ENCODE measurements at places on chromosomes 5 and 9.

GRCh38 chr5:14114615-14115251 is 28.4 kb upstream of the TRIO start:
- no peak for DNase-seq

DNA sequence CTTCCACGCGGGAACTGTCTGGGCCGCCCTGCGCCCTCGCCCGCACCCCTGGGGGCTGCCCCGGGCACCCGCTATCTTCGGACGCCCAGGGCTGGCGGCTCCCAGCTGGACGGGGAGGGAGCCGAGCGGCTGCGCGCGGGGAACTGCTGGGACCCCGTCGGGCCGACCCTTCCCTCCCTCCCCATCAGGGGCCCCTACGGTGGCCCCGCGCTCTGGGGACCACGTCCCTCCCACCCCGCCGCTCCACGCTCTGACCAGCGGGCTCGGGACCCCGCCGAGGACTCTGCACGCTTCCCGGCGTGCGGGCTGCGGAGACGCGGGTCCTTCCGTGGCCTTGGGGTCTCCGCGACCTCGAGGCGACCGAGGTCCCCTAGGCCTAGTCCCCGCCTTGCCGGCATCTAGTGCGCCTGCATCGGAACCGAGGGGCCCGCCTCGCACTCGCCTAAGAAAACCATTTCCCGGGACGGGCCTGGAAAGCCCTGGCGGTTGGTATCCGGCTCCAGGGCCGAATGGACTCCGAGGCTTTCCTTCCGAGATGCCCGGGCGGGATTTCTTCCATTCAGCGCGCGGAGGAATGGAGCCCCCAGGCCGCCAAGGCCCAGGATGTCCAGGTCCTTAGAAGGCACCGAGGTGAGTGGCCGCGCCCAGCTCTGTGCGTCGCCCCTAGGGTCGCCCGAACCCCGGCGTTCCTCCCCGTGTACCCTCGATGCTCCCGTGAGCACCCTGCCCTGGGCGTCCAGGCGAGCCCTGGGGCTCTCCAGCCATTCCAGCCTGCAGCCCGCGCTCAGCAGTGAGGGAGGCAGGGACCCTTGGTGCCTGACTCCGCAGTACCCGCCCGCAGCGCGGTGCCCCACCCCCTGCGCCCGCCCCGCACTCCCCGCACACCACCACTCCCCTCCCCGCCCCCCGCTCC is 705 bp upstream of the SLC6A3 start:
- DNase-seq: no peak

- no peak for DNase-seq
Measured at GRCh38 chr9:127545196-127546124, 66.6 kb upstream of the STXBP1 start.

DNA sequence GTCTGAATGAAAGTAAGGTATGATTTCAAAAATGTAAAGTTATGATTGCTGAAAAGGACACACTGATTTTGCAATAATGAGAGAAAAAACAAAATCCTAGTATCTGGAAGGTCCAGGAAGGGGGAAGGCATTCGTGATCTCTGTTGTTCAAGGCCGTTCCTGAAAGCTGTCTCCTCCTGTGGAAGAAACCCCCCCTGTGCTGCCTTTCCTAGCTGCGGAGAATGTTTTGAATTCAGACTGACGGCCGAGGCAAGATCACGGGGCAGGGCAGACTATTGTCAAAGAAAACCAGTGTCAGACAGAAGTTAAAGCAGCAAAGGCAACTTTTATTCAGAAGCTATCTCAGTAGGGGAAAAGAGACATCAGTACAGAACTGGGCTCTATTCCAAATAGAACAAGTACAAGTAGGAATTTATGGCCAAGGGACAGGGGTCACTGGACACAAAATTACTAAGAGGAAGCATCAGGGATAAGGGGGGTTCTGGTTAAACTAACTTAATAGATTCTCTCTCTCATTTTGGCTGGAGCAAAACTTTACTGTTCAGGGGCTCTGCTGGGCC is 61.9 kb upstream of the IGFBPL1 start:
- DNase-seq: no peak

GRCh38 chr9:86286278-86286677 is 3.9 kb upstream of the ISCA1 start:
- DNase-seq: no peak

DNA sequence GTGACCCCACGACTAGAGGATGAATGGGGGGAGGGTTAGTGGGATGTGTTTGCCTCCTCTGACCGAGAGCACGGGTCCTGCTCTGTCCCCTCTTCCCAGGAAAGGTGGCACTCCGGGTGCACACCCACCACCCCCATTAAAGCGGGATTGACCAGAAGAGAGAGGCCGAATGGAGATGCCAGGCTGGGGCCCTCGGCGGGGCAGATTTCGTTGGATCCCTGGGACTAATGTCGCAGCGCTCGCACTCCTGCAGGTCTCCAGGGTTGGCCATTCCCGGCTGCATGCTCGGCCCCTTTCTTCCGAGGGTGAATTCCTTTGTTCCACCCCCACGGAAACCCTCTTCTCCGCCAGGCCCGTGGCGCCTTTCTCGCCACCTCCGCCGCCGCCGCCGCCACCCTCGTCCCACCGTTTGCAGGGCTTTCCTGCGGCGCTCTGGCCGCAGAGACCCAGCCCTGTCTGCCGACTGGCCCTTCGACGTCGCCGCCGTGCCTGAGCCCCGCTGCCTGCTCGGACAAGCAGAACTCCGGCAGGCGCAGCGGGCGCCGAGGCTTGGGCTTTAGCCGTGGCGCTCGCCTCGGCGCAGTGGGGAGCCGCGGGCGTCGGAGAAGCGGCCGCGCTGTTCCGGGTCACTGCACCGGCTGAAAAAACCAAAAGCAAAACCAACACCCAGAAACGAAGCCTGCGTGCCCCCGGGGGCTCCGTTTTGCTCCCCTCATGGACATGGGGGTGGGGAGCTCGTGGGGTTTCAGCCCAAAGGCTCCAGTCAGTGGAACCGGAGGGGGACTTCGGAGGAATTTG is 11.8 kb downstream of the LMX1B start:
- no peak for DNase-seq
